ENCODE measurements at places on chromosomes 16 and 17. TPM values are rescaled to one million over a fixed set of nuclear protein-coding genes. Genes with fewer than 3 reads are reported as not detected.

The ABCC11 gene
- 0.14 TPM for total RNA-seq

The COIL gene
- total RNA-seq: 21.1 TPM

DNA sequence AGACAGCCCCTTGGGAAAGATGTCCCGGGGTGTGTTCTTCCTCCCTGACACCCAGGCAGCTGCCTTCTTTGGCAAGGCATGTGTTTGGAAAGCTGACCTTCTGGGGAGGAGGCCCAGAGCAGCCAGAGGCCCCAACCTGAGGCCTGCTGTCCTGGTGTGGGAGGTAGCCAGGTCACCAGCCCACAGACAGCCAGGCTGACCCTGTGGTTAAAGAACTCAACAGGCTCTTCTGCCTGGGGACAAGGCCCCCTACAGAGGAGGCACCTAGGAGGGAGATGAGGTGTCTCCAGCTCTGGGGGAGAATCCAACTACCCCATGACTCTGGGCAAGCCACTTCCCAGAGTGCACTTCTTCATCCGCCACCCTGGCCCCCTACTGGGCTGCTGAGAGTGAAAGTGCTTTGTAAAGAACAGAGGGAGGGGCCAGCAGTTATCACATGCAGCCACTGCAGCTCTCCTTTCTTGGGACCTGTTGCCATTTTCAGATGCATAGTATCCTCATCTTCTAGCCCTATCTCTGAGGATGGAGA is 13.1 kb upstream of the SREBF1 start:
- DNase-seq: no peak

DNA sequence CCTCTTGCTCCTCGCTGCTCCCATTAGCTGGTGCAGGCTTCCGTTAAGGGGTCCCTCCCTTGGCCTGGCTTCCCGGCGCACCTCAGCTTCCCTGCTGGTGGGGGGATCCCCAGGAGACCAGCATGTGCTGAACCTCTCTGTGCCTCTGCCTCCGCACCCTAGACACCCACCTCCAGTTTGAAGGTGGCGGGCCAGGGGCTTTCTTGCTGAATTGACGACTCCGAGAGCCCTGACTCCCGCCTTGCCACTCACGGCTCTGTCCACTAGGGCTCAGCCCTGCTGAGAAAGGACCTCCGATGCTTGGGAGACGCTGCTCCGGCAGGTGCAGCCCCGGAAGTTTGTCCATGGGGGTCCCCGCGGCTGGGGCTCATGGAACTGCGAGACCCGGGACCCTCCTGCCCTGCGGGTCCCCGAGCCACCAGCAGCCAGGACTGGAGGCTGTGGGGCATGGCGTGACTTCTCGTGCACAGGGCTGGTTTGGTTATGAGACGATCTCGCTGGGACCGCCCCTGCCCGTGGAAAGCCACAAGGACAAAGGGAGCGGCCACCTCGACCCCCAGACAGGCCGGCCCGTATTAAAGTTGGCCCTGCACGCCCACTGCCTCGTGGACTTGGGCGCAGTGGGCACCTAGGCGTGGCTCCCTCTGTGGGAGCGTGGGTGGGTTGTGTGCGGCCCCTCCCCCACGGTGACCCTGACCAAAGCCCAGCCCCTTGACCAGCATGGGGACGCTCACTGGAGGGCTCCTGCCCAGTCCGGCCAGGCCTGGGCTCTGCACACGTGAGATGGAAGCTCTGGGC is 8.1 kb downstream of the CHMP6 start:
- DNase-seq: no peak
